BJ (cell line): ENCODE measurements at places on chromosomes 2 and 18.

DNA sequence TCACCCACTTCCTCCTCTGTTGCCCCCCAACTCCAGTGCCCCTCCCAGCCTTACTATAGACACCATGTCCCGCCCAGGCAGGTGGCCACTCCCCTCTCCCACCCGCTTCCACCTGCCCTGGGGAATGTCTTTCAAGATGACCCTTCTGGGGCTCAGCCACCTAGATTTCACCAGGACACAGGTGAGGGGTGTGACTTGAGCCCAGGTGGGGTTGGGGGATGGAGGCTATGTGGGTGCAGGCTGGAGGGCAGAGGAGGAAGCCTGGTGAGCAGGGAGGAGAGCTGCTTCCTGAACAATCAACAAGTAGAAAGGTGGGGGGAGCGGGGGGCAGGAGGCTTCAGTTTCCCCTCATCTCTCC, 8.7 kb downstream of the ADRA2B start:
- DNase-seq: no peak

GRCh38 chr18:45935591-45936335, 31.4 kb downstream of the EPG5 start:
- no peak for DNase-seq

DNA sequence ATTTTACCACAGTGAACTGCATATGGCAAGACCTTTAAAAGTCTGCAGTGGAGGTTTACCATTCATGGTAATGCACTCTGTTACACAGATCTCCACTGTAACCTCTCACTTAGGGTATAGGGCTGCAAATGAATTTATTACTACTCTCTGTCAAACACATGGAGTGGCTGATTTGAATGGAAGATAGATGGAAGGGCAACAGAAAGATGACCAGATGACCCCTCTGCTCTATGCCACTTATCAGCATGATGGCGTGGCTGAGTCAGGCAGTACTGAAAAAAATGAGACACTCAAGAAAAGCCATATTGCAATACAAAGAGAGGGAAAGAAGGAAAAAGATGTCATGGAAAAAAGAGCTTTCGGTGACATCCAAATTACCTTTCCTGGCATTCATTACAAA, 72.3 kb downstream of the ABCA12 start:
- no peak for DNase-seq

GRCh38 chr2:152336854-152337510, 2.0 kb downstream of the FMNL2 start:
- no peak for DNase-seq

DNA sequence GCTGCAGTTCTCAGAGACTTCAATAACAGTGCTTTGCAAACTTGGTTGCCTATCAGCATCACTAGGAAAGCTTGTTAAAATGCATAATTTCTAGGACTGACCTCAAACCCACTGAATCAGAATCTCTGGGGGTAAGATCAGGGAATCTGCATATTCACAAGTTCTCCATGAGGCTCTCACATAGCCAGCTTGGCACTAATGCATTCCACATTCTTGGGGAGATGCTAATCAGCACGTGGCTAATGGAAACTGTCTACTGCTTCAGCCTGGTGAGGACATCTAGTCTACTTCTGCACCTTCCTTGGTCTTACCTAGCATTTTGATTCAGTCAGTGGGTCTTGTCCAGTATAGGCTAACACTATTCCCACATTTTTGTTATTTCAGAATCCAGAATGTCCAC, 56.3 kb downstream of the RBKS start:
- no peak for DNase-seq
